ENCODE measurements at places on chromosomes 11 and 22. TPM values are rescaled to one million over a fixed set of nuclear protein-coding genes. Genes with fewer than 3 reads are reported as not detected.

Gene OR4D5
- total RNA-seq = not detected

Gene GDPD5
- total RNA-seq = 9.6 TPM

Gene UPK3A
- not detected for total RNA-seq

Gene SHANK3
- total RNA-seq = 7.2 TPM

Gene CXCR5
- total RNA-seq = not detected

Gene PPP6R2
- total RNA-seq = 31.5 TPM

Gene HBB
- total RNA-seq = 2,108 TPM

Gene SNX19
- total RNA-seq = 32.2 TPM
